ENCODE measurements at places on chromosomes 5 and 9.

GRCh38 chr5:142748132-142748531 is 22.0 kb upstream of the ARHGAP26 start:
- no peaks in the 10 kb centered on the region for H3K36me3 ChIP-seq
- H3K27me3 ChIP-seq, result peaks cover 12% of the 10 kb centered on the region
- H3K4me3 ChIP-seq, result no peak overlapping the region
- peaks cover 10% of the 10 kb centered on the region for H3K4me1 ChIP-seq
- no peak overlapping the region for H3K27ac ChIP-seq

- H3K27me3 ChIP-seq, result no peaks in the 10 kb centered on the region
- no peaks in the 10 kb centered on the region for H3K4me1 ChIP-seq
- no peak overlapping the region for H3K4me3 ChIP-seq
- H3K36me3 ChIP-seq, result no peaks in the 10 kb centered on the region
These were observed 498.8 kb upstream of the CDH18 start for GRCh38 chr5:20486826-20487225.

- H3K4me3 ChIP-seq, result no peak overlapping the region
- H3K4me1 ChIP-seq, result no peaks in the 10 kb centered on the region
- no peak for DNase-seq
- H3K36me3 ChIP-seq, result no peaks in the 10 kb centered on the region
These were observed 83.2 kb upstream of the DMRTA1 start for GRCh38 chr9:22363421-22363887.

DNA sequence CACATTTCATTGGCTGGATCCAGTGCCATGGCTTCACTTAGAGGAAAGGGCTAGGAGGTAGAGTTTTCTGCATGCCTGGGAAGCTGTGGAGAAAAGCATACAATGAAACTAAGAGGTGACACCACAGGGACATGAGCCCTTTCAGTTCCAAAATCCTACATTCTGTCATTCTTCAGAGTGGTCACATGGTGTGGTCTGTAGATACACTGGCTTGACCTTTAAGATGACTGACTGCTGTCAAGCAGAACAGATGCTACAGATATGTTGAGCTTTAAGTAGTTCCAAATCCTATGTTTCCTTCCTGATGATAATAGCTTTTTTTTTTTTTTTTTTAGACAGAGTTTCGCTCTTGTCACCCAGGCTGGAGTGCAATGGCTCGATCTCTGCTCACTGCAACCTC is 26.2 kb downstream of the DMRT3 start:
- H3K4me1 ChIP-seq, result peaks cover 8% of the 10 kb centered on the region
- no peak overlapping the region for H3K4me3 ChIP-seq
- DNase-seq, result no peak
- no peak overlapping the region for H3K27ac ChIP-seq
- H3K36me3 ChIP-seq, result no peaks in the 10 kb centered on the region
- H3K27me3 ChIP-seq, result peaks cover 8% of the 10 kb centered on the region

- no peak overlapping the region for H3K4me3 ChIP-seq
- DNase-seq, result no peak
- H3K4me1 ChIP-seq, result peaks cover 70% of the 10 kb centered on the region
- no peaks in the 10 kb centered on the region for H3K27me3 ChIP-seq
These were observed 180.9 kb downstream of the MAPKAP1 start for GRCh38 chr9:125525921-125526631.

GRCh38 chr5:179177711-179178575 is 117.8 kb downstream of the ZNF354C start:
- no peak overlapping the region for H3K27ac ChIP-seq
- H3K4me3 ChIP-seq, result no peak overlapping the region
- H3K4me1 ChIP-seq, result no peaks in the 10 kb centered on the region
- H3K36me3 ChIP-seq, result no peaks in the 10 kb centered on the region
- no peak for DNase-seq

GRCh38 chr9:2208465-2208864 is 193.3 kb downstream of the SMARCA2 start:
- DNase-seq, result no peak
- peaks cover 1% of the 10 kb centered on the region for H3K27me3 ChIP-seq
- no peak overlapping the region for H3K4me3 ChIP-seq

DNA sequence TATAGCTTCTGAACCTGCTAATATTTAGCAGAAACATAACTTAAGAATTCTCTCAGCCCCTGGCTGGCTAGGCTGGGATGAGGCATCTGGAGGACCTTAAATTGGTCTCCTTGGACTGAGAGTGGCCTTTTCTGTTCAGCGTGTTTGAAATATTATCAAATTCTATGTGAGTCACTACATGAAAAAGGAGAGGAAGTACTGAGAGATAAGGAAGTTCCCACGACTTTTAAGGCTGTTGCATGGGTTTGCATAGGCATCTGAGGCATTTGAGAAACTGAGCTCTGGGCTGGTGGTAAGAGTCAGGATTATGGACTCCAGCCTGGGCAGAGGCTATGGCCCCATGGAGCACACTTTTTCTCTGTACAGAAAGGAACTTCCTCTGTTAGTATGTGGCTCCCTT is 816.2 kb upstream of the GRAMD2B start:
- no peaks in the 10 kb centered on the region for H3K27me3 ChIP-seq
- no peaks in the 10 kb centered on the region for H3K36me3 ChIP-seq
- no peak overlapping the region for H3K4me3 ChIP-seq
- no peaks in the 10 kb centered on the region for H3K4me1 ChIP-seq
- no peak overlapping the region for H3K27ac ChIP-seq

GRCh38 chr5:135271533-135272310 is 127.3 kb downstream of the MACROH2A1 start:
- H3K27me3 ChIP-seq, result peaks cover 5% of the 10 kb centered on the region
- no peaks in the 10 kb centered on the region for H3K4me1 ChIP-seq
- H3K27ac ChIP-seq, result no peak overlapping the region

- DNase-seq, result no peak
- peak overlapping the region; percentile 44 for H3K27ac ChIP-seq
- H3K27me3 ChIP-seq, result no peaks in the 10 kb centered on the region
- H3K4me3 ChIP-seq, result no peak overlapping the region
- H3K4me1 ChIP-seq, result peaks cover 12% of the 10 kb centered on the region
These were observed 143.0 kb downstream of the GPBP1 start for GRCh38 chr5:57316798-57317327.

DNA sequence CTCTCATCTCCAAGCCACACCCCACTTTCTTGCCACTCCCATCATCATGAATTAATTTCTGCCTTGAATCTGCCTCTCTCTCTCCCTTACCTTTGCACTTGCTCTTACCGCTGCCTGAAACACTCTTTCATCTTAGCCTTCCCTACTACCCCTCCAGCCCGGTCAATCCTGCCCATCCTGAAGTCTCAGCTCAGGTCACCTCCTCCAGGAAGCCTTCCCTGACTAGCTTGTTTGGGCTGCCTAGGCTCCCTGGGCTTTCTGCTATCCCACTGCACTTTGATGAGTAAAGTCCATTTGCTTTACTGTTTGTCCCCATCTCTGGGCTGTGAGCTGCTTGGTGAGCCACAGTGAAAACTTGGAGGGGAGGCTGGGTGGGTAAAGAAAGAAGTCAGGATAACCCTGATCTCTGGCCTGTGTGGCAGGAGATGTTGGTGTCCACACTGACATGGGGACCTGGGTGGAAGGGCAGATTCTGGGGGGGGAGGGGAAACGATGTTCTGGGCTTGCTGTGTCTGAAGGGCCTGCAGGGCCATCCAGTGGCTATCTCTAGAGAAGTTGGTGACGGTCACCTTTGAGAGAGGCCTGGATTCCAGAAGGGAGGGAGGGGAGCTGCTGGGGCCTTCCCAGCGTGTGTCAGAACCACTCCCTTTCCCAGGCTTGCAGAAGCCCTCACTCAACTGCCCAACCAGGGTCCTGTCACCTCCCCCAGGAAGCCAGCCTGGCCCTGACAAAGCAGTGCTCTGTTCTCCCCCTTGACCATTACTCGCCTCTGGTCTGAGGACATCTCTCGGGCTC is 75.0 kb upstream of the DAB2IP start:
- no peak for DNase-seq
- H3K27me3 ChIP-seq, result no peaks in the 10 kb centered on the region
- no peaks in the 10 kb centered on the region for H3K4me1 ChIP-seq
- H3K36me3 ChIP-seq, result no peaks in the 10 kb centered on the region
- no peak overlapping the region for H3K27ac ChIP-seq

GRCh38 chr5:64619609-64620008 is 70.7 kb upstream of the SHISAL2B start:
- DNase-seq, result no peak
- H3K4me1 ChIP-seq, result no peaks in the 10 kb centered on the region
- no peak overlapping the region for H3K4me3 ChIP-seq
- H3K36me3 ChIP-seq, result no peaks in the 10 kb centered on the region
- no peak overlapping the region for H3K27ac ChIP-seq

DNA sequence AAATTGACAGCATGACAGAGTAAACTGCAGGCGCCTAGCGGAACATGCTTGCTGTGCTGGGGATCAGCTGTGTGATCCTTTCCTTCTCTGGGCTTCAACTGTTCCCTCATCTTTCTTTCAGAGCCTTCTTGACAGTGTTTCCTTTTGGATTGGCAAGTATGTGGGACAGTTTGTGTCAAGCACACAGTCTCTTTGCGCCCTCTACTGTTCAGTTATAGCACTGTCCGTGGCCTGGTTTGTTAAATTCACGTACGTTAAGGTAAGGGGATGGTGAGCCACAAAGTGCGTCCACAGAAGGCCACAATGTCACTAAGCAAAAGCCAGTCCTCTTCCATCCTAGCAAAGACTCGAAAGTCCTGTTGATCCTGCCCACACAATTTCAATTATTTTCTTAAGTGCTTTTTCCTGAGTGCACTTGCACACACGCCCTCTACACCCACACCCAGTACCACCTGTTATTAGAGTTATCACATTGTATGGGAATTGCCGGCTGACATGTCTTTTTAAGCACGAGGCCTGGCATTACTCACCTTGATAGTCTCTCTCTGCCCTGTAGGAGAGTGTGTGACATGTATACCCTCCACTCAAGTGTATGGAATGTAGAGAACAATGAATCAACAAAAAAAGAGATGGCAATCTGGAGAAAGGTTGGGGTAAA is 22.5 kb upstream of the PTPN3 start:
- no peak overlapping the region for H3K27ac ChIP-seq
- no peak overlapping the region for H3K4me3 ChIP-seq
- no peaks in the 10 kb centered on the region for H3K36me3 ChIP-seq
- H3K27me3 ChIP-seq, result peaks cover 23% of the 10 kb centered on the region
- no peaks in the 10 kb centered on the region for H3K4me1 ChIP-seq

- no peaks in the 10 kb centered on the region for H3K27me3 ChIP-seq
- no peaks in the 10 kb centered on the region for H3K36me3 ChIP-seq
- no peak overlapping the region for H3K4me3 ChIP-seq
These were observed 104.7 kb upstream of the PHYKPL start for GRCh38 chr5:178337334-178337741.

DNA sequence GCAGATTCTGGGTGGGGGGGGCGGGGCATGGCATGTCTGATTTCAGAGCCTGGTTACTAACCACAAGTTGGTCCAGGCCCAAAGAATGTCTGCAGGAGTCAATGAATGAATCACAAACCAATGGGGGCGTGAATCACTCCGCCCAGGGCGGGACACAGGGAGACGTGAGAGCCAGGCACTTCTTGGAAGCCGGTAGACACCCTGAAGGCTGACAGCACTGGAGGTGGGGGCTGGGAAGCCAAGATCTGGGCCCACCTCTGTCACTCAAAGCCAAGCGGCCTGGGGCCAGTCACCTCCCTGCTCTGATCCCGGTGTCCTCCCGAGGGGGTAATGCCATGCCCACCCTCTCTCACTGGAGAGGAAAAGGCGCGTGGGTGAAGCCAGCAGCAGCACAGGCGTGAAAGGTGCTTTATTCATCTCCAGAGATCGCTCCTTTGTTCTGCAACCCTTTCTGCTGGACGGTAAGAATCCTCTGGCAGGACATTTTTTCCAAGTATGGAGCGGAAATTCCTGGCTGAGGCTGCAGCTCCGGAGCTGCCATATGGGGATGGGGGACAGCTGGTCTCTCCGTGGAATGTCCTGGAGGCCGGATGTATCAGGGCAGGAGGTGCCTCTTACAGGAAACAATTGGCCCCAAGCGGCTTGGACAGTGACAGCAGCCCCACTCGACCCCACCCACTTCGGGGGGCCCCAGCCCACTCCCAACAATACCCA is 85.0 kb downstream of the STK10 start:
- H3K4me1 ChIP-seq, result peaks cover 23% of the 10 kb centered on the region
- DNase-seq, result no peak
- peaks cover 70% of the 10 kb centered on the region for H3K36me3 ChIP-seq
- H3K27me3 ChIP-seq, result no peaks in the 10 kb centered on the region
- H3K4me3 ChIP-seq, result no peak overlapping the region

- no peak overlapping the region for H3K4me3 ChIP-seq
- no peak for DNase-seq
- H3K27ac ChIP-seq, result no peak overlapping the region
- H3K4me1 ChIP-seq, result peaks cover 9% of the 10 kb centered on the region
- peaks cover 25% of the 10 kb centered on the region for H3K27me3 ChIP-seq
These were observed 5.1 kb downstream of the BHMT2 start for GRCh38 chr5:79074641-79075040.

DNA sequence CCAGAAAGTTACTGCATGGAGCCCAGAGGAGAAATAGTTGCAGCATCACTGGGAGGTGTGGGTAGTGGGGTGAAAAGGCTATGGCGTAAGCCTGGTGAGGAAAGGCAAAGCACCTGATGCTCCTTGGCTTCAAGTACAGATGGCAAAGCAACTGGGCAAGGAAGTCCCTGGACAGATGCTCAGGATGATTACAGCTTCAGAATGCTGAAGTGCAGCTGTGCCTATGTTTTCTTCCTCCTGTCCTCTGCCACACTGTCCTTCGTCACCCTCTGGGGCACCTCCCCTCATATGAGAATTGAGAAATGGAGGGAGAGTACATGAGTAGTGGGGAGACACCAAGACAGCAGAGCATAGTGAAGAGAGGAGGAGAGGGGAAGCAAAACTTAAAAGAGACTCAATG is 328.0 kb downstream of the PDE4D start:
- no peaks in the 10 kb centered on the region for H3K4me1 ChIP-seq
- DNase-seq, result no peak
- H3K4me3 ChIP-seq, result no peak overlapping the region
- peaks cover 1% of the 10 kb centered on the region for H3K27me3 ChIP-seq
- H3K36me3 ChIP-seq, result no peaks in the 10 kb centered on the region

DNA sequence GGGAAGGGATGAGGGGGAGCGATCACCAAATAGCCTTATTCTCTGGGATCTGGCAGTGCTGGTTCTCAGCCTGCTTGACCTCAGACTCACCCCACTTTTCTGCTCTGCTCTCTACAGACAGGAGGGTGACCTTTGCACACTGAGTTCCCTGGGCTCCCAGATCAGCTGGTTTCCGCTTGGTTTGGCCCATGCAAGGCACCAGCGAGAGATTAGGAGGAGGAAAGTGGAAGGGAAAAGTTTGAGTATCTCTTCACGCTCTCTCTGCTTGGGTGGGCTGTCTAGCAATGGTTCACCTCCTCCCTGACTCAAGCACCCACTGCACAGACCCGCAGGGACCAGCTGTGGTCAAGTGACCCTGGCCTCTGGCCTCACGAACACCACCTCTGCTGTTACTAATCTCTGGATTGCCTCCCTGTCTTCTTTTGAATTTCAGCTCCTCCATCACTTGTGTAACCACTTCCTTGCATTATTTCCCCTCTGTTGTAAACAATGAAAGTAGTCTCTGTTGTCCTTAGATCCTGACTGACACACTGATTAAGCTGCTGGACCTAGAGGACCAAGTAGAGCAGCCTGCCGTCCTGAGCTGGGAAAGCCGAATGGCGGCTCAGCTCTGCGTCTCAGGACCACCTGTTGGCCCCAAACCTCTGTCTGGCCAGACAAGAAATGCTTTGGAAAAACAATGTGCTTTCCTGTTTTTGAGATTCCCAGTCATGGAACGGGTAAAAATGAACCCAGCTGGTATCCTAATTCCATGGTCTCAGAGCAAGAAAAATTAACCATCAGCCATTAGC is 186.6 kb downstream of the CRB2 start:
- no peaks in the 10 kb centered on the region for H3K36me3 ChIP-seq
- H3K27me3 ChIP-seq, result peaks cover 4% of the 10 kb centered on the region
- no peak for DNase-seq
- no peaks in the 10 kb centered on the region for H3K4me1 ChIP-seq
- no peak overlapping the region for H3K27ac ChIP-seq
- H3K4me3 ChIP-seq, result no peak overlapping the region

GRCh38 chr9:86183229-86184137 is 76.0 kb downstream of the C9orf153 start:
- H3K27me3 ChIP-seq, result peaks cover 4% of the 10 kb centered on the region
- DNase-seq, result no peak
- H3K27ac ChIP-seq, result no peak overlapping the region
- H3K4me1 ChIP-seq, result no peaks in the 10 kb centered on the region
- H3K4me3 ChIP-seq, result no peak overlapping the region

Measured in activated T-helper 2 cell treated with anti-CD3 and anti-CD28 coated beads, Interferon-gamma antibody, Interleukin-2, Interleukin-4, amounts not matched to agents 10 μg/mL and 5 μg/mL and 100 μg/mL, durations not matched to agents 14 hours and 24 hours and 36 hours (primary cell).